ENCODE measurements at places on chromosomes 1 and 21. TPM values are rescaled to one million over a fixed set of nuclear protein-coding genes. Genes with fewer than 3 reads are reported as not detected.
A peak's percentile ranks its signal among the peaks of the same experiment; 100 is the strongest.

- no peak for DNase-seq
- peaks cover 22% of the 10 kb centered on the region for H3K4me1 ChIP-seq
- H3K27ac ChIP-seq = peak overlapping the region; percentile 94
- peaks cover 5% of the 10 kb centered on the region for H3K36me3 ChIP-seq
- H3K27me3 ChIP-seq = no peaks in the 10 kb centered on the region
These were observed 885 bp upstream of the SSBP3 start for GRCh38 chr1:54407154-54407403.

EIF2D gene
- total RNA-seq = 51.7 TPM

GRCh38 chr1:88216441-88216840, 467.6 kb upstream of the PKN2 start:
- DNase-seq = no peak
- H3K4me1 ChIP-seq = no peaks in the 10 kb centered on the region
- H3K4me3 ChIP-seq = no peak overlapping the region
- H3K36me3 ChIP-seq = no peaks in the 10 kb centered on the region
- no peaks in the 10 kb centered on the region for H3K27me3 ChIP-seq

GRCh38 chr1:36132029-36132428, 7.0 kb upstream of the COL8A2 start:
- H3K27me3 ChIP-seq = no peaks in the 10 kb centered on the region
- H3K36me3 ChIP-seq = peaks cover 3% of the 10 kb centered on the region
- no peak for DNase-seq
- H3K4me3 ChIP-seq = no peak overlapping the region

DNA sequence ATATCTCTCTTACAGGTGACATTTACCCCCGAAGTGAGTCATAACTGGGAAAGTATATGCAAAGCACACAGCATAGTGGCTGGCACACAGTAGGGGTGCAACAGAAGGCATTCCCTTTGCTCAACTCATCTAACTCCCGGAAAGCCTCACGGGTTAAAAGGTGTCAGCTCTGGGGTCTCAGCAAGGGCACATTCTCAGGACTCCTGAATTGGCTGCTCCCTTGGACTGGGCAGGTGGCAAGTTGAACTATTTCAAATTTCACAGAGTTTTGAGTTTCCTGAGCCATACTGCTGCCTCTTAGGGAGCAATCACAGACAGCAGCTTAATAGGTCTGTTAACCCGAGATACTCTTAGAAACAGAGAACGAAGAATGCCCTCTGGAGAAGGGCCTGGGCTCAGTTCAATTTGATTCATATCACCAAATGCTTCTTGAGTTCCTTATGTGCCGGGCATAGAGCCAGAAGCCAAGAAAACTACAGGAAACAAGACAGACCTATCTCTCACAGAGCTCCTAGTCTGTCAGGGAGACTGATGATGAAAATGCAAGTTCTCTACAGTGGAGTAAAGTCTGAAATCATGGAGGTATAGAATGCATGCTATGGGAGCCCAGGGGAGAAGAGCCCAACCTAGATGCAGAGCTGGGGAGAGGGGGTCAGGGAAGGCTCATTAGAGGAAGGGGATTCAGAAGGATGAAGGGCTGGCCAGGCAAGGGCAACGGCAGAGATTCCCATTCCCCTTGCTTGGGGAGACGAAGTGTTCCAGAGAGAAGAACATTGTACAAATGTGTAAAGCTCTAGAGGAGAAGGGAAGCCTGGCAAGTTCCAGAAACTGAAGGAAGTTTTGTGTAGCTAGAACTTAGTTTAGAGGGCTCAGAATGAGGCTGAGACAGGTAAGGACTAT, 143.9 kb upstream of the HMGB4 start:
- H3K27ac ChIP-seq = no peak overlapping the region
- no peaks in the 10 kb centered on the region for H3K27me3 ChIP-seq
- H3K4me1 ChIP-seq = no peaks in the 10 kb centered on the region
- DNase-seq = peak; percentile 2

GRCh38 chr21:31041295-31042079, 3.2 kb upstream of the KRTAP19-8 start:
- no peaks in the 10 kb centered on the region for H3K4me1 ChIP-seq
- H3K27ac ChIP-seq = no peak overlapping the region
- no peak for DNase-seq
- H3K36me3 ChIP-seq = no peaks in the 10 kb centered on the region
